H9 (cell line): ENCODE measurements at places on chromosomes 3 and 15. TPM values are rescaled to one million over a fixed set of nuclear protein-coding genes. Genes with fewer than 3 reads are reported as not detected.

- DNase-seq, result no peak
Observed at GRCh38 chr3:193962986-193963685, 172.8 kb upstream of the HES1 start.

DNA sequence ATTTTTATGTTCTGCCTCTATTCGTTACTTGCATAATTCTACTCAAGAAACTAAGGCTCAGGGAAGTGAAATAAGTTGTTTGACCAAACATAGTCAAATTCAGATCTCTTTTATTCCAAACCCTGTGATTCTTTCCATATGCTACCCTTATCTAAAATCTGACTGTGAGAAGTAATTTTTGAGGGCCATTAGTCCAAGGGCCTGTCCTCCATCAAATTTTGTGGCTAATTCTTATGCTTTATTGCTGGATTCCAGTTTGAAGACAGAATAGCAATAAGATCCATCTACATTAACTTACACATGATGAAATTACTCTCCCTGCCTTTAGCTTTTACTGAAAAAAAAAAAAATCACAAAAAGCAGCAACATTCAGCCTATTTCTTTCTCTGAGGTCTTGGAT, 74.0 kb downstream of the ZIC1 start:
- no peak for DNase-seq

DNA sequence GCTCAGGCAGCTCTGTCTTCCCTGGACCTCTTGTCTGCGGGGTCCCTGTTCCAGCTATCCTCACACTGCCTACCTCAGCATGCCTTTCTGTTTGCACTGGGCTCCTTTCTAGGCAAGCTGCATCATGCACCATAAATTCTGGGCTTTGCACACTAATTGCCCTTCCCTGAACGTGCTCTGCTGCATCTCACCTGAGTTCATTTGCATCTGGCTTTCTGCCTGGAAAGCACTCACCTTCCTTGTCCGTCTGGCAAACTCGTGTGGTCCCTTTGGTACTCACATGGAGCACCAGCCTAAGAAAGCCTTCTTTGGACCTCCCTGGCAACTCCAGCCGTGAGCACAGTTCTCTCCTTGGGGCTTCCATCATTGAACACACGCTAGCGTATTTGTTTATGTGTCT, 365.6 kb downstream of the SV2B start:
- DNase-seq, result no peak

DNA sequence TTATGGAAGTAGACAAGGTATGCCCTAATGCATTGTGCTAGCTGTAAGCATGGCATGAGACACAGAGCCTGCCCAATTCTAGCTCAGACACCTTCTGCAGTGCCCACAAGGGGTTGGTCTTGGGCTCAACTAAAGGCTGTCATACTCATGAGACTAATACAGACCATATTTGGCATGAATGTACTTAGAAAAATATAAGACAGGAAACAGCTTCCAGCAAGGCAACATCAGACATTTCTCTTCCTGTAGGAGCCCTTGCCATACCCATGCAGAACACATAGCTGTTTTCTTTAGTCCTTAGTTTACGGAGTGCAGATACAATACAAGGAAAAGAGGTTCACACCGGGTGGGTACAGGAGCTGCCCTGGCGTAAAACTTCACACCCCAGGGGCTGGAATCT, 30.5 kb upstream of the NR1I2 start:
- DNase-seq, result no peak

DNA sequence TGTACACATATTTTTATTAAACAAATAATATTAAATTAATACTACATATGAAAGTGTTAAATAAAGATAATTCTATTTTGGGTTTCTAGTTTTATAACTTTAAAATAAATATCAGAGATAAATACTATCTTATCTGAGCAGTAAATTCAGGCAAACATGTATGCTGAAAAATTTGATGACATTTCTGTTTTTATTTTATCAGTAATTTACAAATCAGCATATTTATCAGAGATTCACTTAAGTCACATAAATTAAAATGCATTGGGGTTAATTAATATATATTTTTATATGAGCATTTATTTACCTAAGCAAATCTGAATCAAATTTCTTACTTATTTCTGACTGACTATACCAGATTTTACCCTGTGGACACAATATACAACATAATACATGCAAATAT, 1499.8 kb downstream of the OTOL1 start:
- DNase-seq, result no peak

DNA sequence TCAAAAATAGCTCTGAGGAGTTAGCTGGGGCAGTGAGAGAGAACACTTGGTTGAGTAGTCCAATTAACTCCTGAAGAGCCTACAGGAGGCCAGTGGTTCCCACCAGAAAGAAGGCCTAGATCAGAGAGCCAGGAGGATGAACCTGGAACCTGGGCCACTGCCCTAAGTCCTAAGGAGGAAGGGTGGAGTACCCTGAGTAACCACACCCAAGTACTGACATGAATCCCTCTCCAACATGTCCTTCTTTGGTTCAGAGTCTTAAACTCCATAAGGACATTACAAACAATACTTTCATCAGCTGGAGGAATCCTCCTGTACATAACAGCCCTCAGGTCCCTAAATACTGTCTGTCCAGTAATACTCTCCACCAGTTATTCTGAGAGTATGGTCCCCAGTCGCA, 25.6 kb upstream of the C3orf62 start:
- no peak for DNase-seq

DNA sequence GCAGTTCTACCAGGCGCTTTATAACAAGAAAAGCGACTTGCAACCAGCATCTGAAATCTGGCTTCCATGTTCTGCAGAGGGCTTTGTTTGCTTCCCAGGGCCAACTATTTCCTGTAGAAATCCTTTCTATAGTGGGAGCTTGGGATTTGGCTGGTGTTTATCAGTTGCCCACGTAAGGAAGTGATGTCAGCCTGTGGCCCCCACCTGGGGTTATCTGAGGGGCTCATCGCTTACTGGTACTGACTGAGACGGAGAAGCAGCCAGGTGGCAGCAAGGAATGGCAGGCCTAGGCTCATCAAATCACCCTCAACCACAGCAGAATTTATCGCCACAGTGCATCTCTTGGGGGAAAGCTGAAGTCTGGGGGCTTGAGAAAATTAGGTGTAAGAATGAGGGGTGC, 14.6 kb upstream of the CCR9 start:
- DNase-seq, result no peak

DNA sequence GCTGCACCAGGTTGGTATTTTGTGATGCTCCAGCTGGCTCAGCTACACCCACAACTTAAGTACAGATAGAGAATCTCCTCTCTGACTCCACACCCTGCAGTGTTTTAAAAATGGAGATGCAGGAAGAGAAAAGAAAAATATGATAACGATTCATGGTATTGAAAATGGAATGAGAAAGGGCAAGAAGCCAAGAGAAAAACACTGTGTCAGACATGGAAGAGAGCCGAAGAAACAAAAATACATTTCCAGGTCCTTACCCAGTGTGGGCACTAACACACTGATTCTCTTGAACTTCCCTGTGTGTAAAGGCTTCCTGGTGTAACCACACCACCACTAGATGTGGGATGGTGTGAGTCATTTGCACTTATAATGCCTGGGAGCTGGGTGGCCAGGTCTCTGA, 93.1 kb downstream of the GMPS start:
- DNase-seq, result no peak

- no peak for DNase-seq
Observed at GRCh38 chr3:46882377-46883053, 5.0 kb downstream of the PTH1R start.

DNA sequence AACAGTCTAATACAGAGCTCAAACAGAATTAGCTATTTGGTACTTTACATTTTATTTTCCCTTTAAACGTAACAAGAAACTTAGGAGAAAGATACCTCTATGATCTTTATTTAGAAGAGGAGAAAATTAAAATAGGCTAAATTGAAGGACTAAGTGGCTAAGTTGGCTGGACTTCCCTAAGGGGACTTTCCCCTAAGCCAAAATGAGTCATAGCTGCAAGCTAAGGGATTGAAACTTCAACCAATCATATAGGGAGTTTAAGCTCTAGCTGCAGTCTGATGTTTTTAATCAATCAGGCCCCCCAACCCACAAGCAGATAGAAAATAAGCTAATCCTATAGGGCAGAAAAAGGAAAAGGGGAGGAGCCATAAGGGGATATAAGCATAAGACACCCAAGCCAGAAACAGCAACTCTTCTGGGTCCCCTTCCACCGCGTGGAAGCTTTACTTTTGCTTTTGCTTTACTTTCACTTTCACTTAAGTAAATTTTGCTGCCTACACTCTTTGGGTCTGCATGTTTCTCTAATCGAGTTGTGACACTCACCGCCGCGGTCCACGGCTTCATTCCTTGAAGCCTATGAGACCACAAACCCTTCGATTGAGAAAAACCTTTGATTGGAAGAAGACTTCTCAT, 1108.5 kb upstream of the EPHA6 start:
- DNase-seq, result no peak

- no peak for DNase-seq
Observed at GRCh38 chr15:39792025-39792843, 9.6 kb upstream of the FSIP1 start.

DNA sequence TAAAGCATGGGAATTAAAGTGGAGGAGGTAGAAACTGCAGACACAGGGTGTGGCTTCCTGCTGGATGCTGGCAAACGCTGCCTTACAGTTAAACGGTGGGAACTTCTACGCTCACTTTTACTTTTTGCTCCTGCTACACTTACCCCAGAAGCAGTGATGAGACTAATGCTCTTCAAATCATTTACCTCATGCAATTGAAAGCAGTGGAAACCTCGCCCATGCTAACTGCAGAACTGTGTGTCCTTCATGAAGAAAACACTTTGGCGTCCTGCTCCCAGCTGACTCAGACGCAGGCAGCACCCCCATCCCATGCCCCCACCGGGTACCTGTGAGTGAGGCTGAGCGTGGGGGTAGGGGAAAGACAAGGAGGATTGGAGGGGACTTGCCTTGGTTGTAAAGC, 31.8 kb downstream of the UPK1B start:
- DNase-seq, result no peak

DNA sequence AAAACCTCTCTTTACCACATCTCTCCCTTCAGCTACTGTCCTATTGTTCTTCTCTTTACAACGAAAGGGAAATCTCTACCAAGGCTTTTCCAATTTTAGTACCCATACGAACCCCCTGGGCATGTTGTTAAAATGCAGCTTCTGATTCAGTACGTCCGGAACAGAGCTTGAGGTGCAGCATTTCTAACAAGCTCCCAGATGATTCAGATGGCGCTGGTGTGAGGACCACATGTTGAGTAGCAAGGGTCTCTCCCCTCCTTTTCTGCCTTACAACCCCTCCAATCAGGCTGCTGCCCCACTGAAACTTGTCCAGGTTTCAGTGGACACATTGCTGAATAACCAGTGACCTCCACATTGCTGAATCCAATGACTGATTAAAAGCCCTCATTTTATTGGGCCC, 177.1 kb upstream of the FEZF2 start:
- DNase-seq, result no peak

TBC1D23 gene
- total RNA-seq, result 34.7 and 37.1 TPM in 2 replicates

FAH gene
- total RNA-seq, result 21.5 and 21.7 TPM in 2 replicates

CHRD gene
- 1.8 and 1.9 TPM in 2 replicates for total RNA-seq

ZNF502 gene
- total RNA-seq, result not detected in 2 replicates

BHLHE40 gene
- 3.9 and 4.1 TPM in 2 replicates for total RNA-seq

OR5K4 gene
- total RNA-seq, result not detected in 2 replicates

NRROS gene
- 2.8 and 4.0 TPM in 2 replicates for total RNA-seq

FEZF2 gene
- 0.11 TPM in 1 of 2 replicates, not detected in the other for total RNA-seq
